ENCODE measurements at places on chromosomes 5 and 9.

DNA sequence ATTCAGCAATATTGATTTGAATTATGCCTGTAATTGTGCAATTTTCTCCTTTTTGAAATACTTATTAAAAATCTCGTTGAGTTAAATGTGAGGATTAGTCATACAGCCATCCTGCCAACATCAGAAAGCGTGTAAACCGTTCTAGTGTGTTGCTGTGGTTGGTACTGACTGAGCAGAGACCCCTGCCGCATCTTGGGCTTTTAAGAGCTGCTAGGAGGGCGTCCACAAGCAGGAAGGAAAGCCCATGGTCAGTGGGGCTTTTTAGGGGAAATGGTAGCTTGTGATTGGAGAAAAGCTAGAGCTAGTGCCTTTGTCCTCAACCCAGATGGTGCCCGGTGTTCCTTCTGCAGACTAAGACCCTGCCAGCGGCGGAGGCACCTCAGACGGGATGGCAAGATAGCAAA is 1.3 kb downstream of the SDHA start:
- DNase-seq, result no peak

DNA sequence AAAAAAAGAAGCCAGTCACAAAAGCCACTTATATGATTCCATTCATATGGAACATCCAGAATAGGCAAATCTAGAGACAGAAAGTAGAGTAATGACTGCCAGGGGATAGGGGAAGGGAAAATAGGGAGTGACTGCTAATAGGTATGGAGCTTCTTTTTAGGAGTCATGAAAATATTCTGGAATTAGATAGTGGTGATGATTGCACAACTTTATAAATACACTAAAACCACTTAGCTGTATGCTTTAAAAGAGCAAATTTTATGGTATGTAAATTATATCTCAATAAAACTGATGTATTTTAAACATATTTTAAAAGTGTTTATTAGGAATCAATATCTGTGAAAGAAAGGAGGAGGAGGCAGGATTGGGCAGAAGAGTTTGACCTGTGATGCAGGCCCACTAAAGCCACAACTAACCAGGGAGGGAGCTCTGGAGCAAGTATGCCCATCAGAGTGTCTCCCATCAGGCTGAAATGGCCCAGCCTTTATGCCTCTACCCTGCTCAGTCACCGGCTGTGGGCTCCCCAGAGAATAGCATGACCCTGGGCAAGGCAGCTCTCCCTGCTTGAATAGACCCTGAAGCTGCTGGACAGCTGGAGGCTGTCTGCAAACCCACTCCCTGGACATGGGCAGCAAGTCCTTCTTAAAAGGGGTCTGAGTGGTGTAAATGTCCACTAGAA is 96.0 kb upstream of the SLC44A1 start:
- no peak for DNase-seq

DNA sequence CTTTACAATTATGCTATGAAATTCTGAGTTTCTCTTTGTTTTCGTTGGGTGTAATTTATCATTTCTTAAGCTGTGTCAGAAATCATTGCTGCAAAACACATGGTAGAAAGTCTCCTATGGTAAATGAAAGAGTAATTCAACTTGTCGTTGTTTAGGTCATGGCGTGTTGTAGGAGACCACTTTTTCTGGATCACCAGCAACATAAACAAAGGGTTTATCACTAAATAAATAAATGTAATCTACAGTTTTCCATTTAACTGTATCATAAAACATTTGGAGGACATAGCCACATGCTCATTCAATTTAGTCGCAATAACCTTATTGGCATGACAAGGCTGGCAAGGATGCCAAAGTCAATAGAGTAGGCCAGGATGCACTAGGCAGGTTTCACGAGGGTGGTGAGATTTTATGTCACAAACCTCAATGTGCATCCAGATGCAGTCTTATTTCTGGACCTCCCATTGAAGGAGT is 154.4 kb upstream of the ERCC6L2 start:
- DNase-seq, result no peak

GRCh38 chr5:16863469-16863946 is 72.6 kb downstream of the MYO10 start:
- no peak for DNase-seq

DNA sequence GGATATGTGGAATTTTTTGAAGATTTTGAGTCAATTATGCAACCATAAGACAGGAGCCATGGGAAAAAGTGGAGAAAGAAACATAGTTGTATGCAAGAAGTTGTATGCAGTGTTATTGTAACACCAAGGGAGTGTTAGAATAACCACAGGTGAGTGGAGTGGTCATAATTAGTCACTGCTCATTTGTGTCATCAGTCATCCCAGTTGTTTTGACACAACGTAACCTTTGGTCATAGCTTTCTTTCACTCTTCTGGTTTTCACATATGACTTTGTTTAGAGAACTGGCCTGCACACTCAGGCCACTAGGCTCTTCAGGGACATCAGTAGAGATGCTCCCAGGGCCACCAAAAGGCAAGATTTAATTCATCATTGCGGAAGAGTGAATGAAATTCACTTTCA is 158.7 kb upstream of the HMHB1 start:
- no peak for DNase-seq

DNA sequence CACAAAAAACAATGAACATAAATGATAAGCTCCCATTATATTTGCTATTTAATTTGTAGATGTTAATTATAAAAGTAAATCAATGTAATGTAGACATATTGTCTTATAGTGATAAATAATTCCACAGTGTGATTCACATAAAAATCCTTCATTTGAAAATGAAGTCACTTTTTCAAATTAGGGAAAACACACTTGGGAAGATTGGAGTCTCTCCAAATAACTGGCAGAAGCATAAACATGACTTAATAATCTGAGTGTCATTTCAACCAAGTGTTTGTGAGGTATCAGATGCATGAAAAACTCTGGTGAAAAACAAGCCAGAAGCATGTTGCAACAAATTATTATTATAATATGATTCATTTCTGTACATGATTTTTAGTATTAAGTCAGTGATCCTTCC is 102.2 kb downstream of the CETN3 start:
- no peak for DNase-seq

DNA sequence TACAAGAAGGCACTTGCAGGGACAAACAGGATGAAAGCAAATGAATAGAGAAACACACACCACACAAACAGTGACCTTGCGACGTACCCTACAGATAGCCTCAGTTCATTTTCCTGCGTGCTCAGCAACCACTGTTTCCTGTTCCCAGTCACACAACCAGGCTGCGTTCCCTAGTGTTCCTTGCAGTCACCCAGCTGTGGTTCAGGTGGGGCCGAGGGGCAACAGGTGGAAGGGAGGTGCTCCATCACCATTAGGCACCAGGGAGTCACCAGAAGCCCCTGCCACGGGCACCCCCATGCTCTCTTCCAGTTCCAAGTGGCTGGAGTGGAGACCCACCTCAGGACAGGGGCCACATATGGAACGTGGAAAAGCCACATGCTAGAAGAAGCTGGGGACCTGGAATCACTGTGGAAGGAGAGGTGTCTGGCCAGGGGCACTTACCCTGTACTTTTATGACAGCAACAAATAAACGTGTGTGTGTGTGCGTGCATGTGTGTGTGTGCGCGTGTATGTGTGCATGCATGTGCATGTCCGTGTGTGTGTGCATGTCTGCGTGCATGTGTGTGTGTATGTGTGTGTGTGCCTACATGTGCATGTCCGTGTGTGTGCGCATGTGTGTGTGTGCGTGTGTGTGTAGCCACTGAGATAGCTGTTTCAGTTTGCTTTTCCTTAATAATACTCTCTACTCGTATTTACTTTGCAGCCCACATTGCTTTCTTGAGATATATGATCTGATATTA is 18.8 kb upstream of the FCN2 start:
- DNase-seq, result no peak

GRCh38 chr5:148790545-148791333 is 35.7 kb upstream of the ADRB2 start:
- no peak for DNase-seq

DNA sequence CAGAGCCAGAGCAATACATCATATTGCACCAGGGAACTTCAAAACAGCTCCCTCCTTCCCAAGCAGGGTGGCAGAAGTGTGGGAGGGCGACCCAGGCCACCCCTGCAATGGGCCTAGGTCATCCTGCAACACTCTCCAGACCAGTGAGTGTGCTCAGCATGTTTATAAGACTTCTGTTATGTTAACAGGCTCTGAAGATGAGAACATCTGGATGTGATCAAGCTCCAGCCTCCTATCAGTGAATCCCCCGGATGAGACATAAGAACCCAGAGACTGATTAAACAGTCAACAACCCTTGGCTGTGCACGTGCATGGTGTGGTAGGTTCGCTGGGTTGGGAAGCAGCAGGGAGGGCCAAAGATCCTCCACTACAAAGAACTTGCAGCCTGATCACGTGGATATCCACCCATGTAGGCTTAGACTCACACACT is 63.3 kb downstream of the ABCA1 start:
- no peak for DNase-seq

DNA sequence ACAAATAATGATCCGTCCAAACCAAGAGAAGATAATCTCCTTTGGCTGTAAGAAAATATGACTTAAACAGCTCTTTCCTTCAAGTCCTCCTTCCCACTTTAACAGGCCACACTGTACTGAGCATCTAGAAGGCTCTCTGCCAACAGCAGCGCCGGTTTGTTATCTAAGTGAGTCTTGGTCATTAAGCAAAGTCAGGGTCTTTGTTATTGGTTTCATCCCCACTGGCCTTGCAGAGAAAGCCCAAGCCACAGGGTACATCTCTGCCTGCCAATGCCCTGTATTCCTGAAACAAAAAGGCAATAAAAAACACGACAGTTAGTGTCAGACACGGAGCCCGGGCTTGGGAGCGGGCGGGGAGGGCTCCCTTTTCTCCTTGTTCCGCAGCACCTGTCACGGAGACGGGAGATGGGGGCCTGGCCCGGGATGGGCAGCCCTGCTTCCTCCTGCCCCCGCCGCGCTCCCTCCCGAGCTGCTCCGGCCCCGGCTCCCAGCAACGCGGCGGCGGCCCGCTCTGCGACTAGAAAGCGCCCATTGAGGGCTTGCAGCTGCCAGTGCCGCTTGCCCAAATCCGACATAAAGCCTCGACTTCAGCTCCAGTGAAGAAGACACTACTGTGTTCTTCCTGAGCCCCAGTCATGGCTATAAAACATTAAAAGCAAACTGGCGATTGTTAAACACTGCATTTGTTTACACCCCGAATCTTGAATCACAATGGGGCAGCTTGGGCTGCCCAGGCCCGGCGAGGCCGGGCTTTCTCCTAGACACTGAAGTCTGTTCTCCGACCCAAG is 28.1 kb upstream of the PIK3R1 start:
- no peak for DNase-seq

GRCh38 chr5:53288511-53288910 is 179.0 kb upstream of the MOCS2 start:
- no peak for DNase-seq

DNA sequence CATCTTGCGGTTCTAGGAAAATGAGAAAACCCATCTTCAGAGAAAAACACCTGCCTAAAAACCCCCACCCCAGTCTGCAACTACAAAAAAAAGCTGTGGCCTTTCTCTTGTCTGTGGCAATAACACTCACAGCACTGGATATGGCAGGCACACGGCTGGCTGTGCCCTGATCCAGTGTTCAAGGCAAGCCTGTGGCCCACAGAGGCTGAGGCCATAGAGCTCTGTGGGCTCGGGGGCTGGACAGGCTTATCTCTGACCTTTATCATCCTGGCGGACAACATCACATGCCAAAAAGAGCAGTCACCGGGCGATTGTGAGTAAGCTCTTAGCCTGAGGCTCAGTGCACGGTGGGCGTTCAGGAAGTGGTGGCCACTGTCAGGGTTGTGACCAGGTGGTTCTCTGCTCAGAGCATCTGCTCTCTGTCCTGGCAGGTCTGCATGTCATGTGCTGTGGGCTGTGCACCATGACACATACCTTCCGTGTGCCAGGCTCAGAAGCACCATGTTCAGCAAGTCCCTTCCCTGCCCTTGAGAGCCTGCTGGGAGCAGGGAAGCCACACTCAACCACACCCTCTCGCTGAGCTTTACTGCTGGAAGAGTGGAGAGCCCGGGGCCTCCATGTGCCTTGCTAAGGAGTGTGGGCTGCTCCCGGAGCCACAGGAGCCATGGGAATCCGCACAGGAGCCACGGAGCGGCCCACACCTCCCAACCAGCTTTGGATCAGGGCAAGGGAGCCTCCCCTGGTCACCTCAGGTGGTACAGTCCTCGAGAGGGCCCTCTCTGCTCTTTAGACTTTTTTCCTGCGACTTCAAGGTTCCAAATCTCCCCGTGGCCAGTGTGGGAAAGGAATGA is 34.6 kb upstream of the WDR38 start:
- DNase-seq, result no peak

- no peak for DNase-seq
Measured at GRCh38 chr5:83567741-83568140, 96.2 kb downstream of the VCAN start.

DNA sequence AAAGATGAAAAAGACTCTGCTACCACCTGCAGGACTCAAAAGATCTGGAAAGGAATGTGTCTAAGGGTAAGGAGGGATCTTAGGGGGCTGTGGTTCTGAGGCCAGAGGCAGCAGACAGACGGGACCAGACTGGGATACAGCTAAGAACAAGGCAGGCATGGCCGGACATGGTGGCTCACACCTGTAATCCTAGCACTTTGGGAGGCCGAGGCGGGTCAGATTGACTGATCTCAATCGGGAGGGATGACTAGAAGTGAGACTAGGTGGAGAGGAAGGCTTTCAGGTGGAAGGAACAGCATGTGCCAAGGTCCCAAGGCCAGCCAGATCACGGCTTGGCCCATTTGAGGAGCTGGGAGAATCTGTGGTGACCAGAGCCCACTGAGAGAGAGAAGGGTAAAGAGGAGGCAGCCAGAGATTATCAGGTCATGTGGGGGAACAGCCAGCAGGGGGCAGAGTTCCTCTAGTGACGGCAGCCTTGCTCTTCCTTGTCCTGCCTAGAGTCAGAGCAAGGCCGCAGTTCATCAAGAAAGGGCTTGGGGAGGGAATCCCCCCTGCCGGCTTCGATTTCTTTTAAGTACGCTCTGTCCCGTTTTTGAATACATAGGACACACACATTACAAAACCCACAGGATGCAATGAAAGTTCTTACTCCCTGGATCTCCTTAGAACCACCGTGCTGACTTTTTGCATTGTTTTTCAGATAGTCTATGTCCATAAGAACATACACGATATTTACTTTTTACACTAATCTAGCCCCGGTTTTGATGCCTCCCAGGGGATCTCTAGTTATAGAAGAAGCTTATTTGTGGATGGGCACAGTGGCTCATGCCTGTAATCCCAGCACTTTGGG is 2.6 kb upstream of the OLFML2A start:
- DNase-seq, result peak; percentile 81

DNA sequence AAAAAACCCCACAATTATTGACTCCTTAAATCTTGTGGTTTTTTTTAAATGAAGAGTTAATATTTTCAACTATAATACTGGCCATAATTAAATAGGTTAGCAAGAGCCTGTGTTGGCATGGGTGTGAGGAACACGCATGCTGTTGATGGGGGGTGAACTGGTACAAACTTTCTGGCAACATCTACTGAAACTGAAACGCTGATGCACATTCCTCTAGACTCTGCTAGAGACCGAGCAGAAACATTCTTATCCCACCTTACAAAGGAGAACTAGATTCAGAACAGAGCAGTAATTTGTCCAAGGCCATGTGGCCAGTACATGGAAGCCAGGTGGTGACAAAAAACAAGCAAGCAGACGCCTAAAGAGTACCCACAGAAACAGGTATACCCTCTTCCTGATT is 2.4 kb downstream of the BICD2 start:
- no peak for DNase-seq
